ENCODE measurements at places on chromosomes 7 and 10. TPM values are rescaled to one million over a fixed set of nuclear protein-coding genes. Genes with fewer than 3 reads are reported as not detected.

The ZNF804B gene
- total RNA-seq = not detected

The MXI1 gene
- total RNA-seq = 15.4 TPM

The AZGP1 gene
- total RNA-seq = not detected

The COL28A1 gene
- not detected for total RNA-seq

All from T-helper 1 cell treated with Interleukin-12 subunit alpha and Interleukin-12 subunit beta and Interleukin-4 antibody, amounts not matched to agents 30 ng/mL and 1 ng/mL, for 36 hours (primary cell).